ENCODE measurements at places on chromosomes 2 and 18. TPM values are rescaled to one million over a fixed set of nuclear protein-coding genes. Genes with fewer than 3 reads are reported as not detected.
A peak's percentile ranks its signal among the peaks of the same experiment; 100 is the strongest.

Gene SLC23A3
- 1.8 TPM for total RNA-seq

Gene PDCD1
- total RNA-seq: not detected

DNA sequence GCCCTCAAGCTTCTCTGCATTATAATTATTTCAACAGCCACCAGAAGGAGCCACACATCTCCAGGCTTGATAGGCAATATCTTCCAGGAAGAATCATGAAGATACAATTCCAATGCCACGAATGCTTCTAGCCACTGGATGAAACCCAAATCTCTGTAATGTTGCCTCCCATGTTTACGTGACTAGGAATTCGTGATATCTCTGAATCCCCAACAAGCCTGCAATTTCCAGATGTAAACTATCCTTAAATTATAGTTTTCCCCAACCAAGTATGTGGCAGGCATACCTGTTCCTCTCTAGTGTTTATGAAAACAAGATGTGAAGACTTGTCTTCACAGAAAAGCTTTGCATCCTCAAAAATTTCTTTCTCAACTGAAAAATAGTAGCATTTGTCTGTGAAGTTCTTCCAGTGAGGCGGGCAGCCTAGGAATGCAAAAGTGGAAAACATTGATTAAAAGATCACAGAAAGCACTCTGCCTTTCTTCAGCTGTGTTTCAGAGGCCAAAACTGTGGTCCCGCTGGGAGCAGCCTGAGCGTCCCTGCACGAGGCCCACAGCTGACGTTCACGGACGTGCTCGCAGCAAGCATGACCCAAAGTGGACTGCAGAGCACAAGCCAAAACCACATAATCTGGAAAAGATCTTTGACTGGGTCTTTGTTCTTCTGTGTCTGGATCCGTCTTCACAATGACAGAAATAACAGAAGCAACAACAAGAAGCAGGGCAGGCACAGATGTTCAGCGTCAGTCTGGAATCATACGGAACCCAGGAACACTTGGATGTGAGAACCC lies 65.1 kb upstream of the THOC1 start:
- DNase-seq: peak; percentile 19

DNA sequence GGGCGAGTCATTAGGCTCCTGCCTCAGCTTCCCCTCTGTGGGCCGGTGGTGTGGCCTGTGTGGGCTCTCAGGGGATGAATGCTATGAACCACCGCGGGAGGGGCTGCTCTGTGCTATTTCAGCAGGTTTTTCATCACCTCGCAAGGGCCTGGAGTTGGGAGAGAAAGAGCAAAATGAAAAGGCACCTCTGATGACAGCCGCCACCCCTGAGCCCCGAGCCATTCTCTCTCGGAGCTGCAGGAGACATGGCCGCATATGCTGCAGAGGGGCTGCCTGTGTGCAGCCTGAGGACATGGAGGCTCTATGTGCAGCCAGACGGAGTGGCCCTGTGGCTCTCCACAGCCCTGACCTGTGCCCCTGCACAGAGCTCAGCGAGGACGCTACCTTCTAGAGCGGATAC lies 96.2 kb upstream of the CTDP1 start:
- DNase-seq: no peak

DNA sequence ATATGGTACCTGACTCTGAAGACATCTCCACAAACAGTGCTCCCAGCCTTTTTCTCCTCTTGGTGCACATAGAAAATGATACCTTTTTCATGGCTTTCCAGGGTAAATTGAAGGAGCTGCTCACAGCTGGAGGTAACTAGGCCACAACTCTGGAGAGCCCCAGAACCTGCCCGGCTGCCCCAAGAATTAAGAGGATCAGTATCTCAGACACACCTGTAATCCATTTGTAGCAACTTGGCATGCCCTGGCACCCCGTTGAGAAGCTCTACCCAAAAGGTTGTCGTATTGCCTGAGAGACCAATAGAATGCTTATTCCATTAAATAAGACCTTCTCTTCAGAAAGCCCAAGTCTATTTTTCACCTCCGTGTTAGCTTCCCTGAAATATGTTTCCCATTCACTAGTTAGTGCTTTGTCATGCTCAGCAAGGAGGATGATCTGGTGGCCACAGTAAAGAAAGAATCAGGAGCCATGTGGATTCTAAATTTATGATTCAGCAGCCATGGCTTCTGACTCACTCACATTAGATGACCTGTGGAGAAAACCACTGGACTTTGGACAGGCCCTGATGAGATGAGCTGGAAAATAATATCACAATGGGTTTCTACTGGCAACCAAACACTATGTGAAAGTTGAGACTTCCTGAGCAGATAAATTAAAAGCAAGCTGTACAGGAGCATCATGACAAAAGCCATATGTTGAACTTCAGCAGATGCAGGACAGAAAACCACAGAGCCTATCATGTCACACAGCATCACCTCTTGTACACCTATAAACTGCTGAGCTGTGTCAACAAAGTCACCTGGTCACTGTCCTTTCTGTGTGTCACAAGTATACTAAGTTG lies 253.3 kb upstream of the OSR1 start:
- DNase-seq: peak; percentile 99

DNA sequence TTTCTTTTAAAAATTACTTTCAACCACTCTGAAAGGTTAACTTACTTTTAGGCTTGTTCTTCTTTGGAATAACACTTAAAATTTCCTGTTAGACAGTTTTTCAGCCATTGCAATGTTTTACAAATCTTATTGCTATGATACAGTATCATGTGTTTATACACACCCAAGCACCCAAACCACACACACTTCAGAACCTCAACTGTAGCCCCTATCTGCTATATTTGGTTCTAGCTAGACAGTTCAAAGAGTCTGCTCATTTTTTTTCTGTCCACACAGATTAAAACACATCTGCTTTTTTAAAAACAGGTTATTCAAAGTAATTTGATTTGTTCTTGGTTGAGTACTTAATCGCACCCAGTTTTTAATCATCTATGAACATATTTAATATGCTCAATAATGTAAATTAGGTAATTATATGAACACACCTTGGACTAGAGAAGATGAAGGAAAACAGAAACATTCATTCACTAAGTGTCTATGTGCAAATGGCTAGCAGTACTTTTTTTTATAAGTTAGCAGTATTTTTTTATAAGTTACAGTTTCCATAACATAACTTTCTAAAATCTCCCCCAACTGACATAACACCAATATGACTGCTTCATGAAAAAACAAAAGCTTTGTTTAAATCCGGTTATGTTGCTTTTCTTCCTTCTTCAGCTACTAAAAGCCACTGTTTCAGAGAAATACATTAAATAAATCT lies 17.6 kb downstream of the FBXO11 start:
- DNase-seq: peak; percentile 62

DNA sequence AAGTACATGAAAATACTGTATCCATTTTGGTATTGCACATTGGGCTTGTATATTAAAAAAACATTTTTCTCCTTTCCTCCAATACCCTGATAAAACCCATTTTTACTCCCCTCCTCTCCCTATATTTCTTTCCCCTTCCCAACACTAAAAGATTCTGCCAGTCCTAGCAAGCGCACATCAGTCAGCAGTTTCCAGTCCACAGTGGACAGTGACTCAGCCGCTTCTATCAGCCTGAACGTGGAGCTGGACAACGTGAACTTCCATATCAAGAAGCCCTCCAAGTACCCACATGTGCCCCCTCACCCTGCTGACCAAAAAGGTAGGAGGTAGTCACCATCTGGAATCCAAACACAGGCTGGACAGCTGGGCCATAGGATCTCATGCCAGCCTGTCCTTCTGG lies 38.6 kb downstream of the PIKFYVE start:
- no peak for DNase-seq

DNA sequence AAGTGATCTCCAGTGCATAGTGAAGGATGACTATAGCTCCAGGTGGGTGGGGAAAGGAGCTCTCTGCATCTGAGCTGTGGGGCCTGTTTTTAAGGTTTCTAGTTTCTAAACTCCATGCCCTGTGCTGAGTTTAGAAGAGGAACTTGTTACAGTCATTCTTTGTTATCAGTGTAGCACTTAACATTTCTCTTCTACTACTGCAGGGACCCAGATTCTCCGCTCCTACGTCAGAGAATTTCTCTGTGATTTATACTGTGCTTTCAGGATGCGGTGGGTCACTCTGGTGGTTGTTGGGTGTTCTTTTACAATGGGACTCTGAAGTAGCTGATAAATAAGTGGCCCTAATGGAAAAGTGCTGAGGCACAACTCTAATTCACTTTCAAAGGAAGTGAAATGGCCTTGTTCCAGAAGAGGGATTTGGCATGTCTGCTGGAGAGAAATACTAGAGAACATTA lies 122.0 kb downstream of the WDSUB1 start:
- peak; percentile 13 for DNase-seq

GRCh38 chr2:170713543-170714380 lies 1.4 kb upstream of the SP5 start:
- DNase-seq: no peak
